Activated CD8-positive, alpha-beta memory T cell treated with anti-CD3 and anti-CD28 coated beads, Interleukin-2, amount 10 ng/mL, durations not matched to agents 7 days and 5 days (primary cell): ENCODE measurements at places on chromosomes 7 and 10. TPM values are rescaled to one million over a fixed set of nuclear protein-coding genes. Genes with fewer than 3 reads are reported as not detected.

DNA sequence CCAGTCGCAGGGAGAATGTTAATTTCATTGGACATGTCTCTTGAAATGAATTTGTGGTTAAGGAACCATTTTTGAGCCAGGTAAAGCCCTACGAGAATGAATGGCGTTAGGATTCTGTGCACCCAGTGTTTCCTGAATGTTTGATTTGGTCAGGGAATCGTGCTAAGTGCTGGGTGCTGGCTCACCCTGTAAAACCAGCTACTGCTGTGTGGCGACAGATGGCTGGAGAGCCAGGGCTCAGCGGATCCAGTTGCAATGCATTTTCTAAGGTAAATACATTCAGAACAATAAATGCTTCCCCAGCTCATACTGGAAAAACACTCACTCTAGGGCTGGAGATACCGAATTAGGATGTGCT, 355.5 kb downstream of the GLRX3 start:
- no peak for DNase-seq

The FAM24B gene
- total RNA-seq, result 17.7 TPM

DNA sequence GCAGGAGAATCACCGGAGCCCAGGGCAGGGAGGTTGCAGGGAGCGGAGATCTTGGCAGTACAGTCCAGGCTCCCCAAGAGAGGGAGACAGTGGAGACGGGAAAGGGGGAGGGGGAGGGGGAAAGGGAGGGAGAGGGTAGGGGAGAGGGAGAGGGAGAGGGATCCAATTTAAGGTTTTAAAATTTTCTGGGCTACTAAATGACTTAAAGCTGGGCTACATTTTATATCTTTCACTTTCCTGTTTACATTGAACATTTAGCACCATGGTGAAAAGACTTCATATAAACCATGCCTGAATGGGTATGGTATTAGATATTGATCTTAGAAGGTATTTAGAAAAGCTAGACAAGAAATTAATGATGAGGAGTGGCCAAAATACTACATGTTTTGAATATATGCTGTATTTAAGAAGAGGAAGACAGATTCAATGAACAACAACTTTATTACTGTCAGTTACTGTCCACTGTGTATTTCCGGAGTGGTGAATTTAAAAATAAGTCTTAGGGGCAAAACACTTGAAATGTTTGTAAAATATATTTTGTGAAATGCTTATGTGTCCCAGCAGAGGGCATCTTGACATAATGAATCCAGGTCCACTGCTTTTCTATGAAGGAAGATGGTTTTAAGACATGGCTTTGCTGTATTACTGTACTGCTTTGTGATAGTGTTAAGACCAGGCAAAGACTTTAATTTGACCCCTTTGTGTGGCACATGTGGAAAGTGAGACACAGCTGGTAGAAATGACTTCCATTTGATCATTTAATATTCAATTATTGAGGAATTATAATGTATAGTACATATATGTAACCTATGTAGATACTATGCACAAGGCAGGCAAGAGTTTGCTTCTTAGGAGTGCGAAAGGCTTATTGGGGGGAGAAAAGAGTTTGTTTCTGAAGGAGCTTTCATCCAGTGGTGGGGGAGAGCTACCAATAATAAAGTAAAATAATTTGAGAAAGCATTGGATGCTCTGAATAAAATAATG, 52.8 kb downstream of the NRF1 start:
- no peak for DNase-seq

GRCh38 chr7:104973909-104974415, 40.0 kb upstream of the KMT2E start:
- DNase-seq, result no peak

DNA sequence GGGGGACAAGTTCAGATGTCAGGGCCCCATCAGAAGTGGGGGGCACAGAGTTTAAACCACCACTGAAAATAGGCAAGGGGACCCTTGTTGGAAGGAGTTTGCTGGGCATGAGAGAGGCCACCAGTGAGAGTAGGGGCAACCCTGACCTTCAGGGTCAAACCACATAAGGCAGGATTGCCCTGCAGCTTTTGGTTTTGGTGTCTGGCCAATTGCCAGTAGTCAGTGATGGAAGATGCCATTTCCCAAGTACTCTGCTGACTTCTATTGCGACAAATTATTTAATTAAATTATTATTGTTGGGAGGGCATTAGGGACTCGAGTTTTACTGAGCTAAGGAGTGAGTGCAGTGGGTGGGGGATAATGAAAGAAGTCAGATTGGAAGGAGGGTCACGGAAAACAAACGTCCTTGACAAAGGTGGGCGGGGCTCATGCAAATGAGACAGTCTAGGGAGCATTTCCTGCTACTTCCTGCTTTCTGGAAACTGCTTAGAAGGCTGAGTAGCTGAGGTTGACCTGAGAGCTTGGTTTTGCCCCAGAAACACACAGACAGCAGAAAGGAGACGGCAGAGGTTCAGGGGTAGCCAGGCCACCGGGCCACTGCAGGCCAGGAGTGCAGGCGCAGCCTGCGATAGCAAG, 74.2 kb upstream of the ANLN start:
- DNase-seq, result no peak

GRCh38 chr10:14508725-14509124, 178.0 kb upstream of the FRMD4A start:
- DNase-seq, result no peak

The LDB3 gene
- total RNA-seq, result 0.05 TPM

The ARHGAP19 gene
- 48.3 TPM for total RNA-seq

DNA sequence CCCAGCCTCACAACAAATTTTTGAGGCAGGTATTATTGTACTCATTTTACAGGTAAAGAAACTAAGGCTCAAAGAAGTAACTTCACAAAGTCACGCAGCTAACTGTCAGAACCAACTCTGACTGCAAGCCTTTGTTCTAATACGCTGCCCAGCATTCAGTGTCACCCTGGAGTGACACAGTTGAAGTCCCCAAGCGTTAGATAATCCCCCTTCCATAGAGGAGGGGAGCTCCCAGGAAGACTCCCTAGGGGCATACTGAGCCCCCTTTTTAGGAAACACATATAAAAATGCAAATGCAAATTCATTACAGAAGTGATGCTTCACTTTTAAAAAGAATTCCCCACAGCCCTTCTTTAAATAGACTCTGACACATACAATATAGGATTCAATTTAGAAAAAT, 101.0 kb upstream of the MACROH2A2 start:
- DNase-seq, result no peak

- no peak for DNase-seq
Observed at GRCh38 chr10:91088300-91089140, 131.9 kb upstream of the PCGF5 start.

- DNase-seq, result no peak
Observed at GRCh38 chr10:21065621-21066248, 168.6 kb upstream of the NEBL start.

The HOXA7 gene
- not detected for total RNA-seq

- DNase-seq, result no peak
Observed at GRCh38 chr10:128091636-128092210, 34.5 kb downstream of the MKI67 start.

DNA sequence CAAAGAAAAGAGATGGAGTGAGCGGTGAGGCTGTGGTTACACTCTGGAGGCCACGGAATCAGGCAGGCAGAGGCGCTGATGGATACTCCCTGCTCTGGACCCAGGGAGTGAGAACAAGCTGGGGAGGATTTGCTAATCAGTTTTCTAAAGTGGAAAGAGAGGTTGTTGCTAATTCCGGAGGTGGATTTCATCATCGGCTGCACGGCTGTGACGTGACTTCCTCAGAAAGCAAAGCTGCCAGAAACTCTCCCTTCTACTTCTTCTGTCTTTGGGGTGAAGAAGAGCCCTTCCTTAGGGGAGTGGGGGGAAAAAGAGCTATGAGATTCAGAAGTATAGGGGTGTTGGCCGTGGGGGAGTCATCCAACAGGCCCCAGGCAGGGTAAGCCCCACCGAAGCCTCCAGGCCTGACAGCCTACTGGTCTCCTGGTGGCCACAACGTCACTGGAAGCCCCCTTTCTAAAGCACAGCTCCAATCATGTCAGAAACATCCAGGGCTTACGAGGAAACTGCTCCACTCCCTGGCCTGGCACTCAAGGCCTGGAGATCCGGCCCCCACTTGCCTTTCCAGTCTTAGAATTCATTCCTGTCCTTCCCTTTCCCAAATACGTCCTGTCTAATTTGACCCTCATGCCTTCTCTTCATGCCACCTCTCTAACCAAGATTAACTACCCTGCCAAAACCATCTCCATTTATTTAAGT, 114.5 kb downstream of the HIP1 start:
- no peak for DNase-seq

The GRB10 gene
- 3.9 TPM for total RNA-seq

The LBX1 gene
- not detected for total RNA-seq

GRCh38 chr7:91491868-91492267, 227.6 kb downstream of the FZD1 start:
- no peak for DNase-seq

DNA sequence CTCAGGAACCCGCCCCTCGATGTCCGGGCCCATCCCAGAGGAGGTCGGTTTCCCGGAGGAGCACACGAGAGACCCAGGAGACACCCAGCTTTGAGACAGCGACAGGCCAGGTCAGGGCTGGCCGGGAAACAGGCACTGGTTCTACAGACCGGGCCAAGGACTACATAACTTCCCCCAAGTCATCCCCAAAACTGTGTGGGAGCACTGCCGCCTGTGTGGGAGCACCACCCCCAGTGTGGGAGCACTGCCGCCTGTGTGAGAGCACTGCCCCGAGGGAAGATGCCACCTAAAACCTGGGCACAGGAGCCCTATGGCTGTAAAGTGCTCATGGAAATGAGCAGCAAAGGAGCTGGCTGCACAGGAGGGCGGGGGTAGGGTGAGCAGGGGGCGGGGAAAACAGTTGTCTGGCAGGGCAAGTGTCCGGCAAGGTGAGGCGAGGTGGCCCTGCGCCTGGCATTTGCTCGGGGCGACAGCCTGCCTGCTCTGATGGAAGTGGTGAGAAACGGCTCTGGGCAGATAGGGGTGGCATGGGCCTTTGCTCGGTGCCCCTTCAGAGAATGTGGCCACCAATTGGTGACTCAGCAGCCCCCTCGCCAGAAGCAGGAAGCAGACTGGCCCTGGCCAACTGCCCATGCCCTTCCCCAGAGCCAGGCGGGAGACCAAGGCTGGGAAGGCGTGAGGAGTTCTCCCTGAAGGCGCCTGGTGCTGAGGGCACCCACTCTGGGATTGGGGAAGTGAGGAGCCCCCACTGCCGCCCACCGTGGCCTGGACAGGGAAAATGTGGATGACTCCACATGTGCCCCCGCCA, 26.2 kb downstream of the PAPOLB start:
- no peak for DNase-seq

The MXI1 gene
- total RNA-seq, result 29.1 TPM

The ARHGEF35 gene
- total RNA-seq, result 2.6 TPM

GRCh38 chr7:7672545-7673239, 32.1 kb downstream of the UMAD1 start:
- DNase-seq, result no peak

- no peak for DNase-seq
Observed at GRCh38 chr10:69403066-69403465, 13.7 kb downstream of the TACR2 start.

DNA sequence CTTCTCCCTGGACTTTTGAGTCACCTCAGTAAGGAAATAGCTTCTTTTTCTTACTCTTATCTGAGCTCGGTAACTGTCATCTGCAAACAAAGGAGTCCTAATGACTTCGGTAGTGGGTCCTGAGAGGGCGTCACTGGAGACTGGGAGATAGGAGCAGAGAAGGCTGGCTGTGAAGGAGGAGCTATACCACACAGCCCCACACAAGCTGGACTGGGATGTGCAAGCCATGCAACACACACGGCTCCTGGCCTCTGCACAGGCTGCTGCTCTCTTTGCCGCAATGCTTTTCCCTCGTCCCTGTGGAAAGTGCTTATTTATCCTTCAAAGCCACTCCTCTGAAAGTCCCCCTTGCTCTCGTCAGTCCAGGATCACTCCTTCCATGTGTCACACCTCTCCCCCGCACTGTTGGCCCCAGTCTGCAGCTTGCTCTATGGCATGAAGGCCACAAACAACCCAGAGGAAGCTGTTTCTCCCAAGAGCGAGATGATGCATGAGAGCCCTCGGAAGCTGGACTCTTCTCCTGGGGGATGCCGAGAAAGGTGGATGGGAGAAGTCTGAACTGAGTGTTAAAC, 14.9 kb downstream of the TMEM273 start:
- no peak for DNase-seq

- DNase-seq, result no peak
Observed at GRCh38 chr7:4144811-4145510, 537.1 kb upstream of the FOXK1 start.

DNA sequence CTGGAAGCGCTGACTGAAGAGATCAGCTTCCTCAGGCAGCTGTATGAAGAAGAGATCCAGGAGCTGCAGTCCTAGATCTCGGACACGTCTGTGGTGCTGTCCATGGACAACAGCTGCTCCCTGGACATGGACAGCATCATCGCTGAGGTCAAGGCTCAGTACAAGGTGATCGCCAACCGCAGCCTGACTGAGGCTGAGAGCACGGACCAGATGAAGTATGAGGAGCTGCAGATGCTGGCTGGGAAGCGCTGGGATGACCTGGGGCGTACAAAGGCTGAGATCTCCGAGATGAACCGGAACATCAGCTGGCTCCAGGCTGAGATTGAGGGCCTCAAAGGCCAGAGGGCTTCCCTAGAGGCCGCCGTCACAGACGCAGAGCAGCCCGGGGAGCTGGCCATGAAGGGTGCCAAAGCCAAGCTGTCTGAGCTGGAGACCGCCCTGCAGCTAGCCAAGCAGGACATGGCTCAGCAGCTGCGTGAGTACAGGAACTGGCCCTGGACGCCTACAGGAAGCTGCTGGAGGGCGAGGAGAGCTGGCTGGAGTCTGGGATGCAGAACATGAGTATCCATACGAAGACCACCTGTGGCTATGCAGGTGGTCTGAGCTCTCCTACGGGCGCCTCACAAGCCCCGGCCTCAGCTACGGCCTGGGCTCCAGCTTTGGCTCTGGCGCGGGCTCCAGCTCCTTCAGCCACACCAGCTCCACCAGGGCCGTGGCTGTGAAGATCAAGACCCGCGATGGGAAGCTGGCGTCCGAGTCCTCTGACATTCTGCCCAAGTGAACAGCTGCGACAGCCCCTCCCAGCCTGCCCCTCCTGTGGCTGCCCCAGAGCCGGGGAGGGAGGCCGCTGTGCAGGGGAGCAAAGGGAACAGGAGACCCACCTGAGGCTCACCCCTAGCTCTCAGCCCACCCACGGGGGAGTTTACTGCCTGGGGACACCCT, 24.9 kb upstream of the AMPH start:
- DNase-seq, result no peak

The TMEM106B gene
- 23.0 TPM for total RNA-seq

The GALNT17 gene
- total RNA-seq, result not detected
